Stimulated activated CD4-positive, alpha-beta T cell treated with anti-CD3 and anti-CD28 coated beads, Interleukin-2, amount 100 ng/mL, for 4 hours (primary cell): ENCODE measurements at places on chromosomes 6 and 20.

DNA sequence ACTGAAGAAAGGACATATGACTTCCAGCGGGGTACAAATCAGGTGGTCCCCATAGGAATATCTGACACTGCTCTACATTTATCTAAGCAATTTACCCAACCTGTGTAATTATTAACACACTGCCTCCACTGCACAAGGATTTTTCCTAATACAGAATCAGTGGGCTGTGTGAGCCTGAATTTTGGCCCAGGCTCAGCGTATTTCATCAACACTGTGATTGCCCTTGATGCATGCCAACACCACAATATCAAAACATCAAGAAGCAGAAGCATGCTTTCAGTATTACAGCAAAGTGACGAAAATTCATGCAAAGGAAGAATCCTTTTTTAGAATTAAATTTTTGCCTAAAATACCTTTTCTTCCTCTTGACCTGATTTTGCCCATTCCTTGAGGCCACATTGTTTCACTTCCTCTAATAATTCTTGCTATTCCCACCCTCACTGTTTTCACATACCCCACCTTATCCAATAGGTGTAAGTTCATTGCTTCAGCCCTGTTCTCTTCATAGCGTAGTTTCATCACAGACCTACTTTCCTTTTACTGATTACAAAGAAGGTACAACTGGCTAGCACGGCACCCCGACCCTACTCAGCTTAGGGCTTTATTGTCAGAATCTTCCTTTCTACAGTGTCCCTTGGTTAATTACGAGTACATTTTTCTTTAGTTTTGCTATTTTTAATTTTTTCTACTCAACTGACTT lies 83.7 kb upstream of the PTCHD4 start:
- DNase-seq, result no peak

DNA sequence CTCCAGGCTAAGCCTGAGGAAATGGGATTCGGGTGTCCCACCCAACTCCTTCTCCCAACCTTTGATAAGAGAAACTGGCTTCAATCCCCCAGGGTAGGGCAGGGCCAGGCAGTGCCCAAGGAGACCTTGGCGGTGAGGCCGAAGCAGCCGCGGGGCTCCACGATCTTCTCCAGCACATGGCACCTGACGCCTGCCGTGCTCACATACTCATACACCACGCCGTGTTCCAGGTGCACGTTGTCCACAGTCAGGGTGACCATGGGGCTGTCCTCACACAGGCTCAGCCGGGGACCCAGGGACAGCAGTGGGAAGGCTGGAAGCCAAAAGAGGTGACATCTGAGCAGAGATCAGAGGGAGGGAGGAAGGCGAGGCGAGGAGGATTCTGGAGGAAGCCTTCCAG lies 176.5 kb downstream of the PREX1 start:
- DNase-seq, result no peak

- no peak for DNase-seq
Observed at GRCh38 chr6:137728386-137729349, 138.4 kb upstream of the TNFAIP3 start.

- DNase-seq, result no peak
Observed at GRCh38 chr6:24194978-24195700, 69.1 kb downstream of the NRSN1 start.

DNA sequence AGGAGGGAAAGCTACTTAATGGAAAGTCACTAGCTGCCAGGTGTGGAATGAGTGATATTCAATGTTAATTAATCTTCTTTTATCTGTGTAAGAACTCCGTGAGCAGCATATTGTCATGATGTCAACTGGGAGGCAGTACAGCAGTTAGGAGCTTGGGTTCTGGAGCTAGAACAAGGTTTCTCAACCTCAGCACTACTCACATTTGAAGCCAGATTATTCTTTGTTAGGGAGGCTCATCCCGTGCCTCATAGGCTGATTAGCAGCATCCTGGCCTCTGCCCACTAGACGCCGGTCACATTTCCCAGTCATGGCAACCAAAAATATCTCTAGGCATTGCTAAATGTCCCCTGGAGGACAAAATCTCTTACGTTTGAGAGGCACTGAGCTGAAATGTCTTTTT lies 41.2 kb downstream of the BCAS1 start:
- DNase-seq, result no peak

DNA sequence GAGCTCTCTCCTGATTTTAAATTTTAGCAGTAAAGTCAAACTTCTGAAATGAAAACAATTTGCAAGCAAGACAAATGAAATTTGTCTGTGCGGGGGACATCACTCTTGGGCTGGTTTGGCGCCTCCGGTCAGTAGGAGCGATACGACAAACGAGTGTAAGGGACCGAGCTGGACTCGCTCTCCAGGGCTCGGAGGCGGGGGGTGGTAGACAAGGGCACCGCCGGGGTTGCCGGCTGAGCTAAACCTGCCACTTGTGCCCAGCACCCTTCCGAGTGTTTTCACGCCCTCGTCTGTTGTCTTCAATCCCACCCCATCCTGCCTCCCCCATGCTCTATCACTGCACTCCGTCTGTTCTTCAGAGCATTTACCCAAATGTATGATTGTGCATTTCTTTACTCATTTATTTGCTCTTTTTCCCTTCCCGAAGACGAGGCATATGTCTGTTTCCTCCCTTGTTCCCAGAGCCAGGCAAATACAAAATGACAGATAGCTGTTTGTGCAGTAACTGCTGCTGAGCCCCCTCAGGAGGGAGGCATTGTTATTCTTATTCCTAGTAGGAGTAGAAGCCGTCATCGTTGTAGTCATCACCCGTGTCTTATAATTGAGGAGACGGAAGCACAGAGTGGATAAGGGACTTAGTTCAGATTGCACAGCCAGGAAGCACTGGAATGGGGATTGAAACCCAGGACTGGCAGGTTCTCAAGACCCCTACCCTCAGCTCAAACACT lies 62.8 kb upstream of the APCDD1L start:
- DNase-seq, result no peak

- DNase-seq, result no peak
Observed at GRCh38 chr20:19935842-19936241, 81.3 kb upstream of the NAA20 start.

GRCh38 chr6:113619077-113619476 lies 238.1 kb upstream of the MARCKS start:
- DNase-seq, result no peak

GRCh38 chr20:37288091-37288490 lies 1.4 kb upstream of the MANBAL start:
- no peak for DNase-seq

- DNase-seq, result no peak
Observed at GRCh38 chr6:152634773-152635172, 2.4 kb downstream of the SYNE1 start.

- no peak for DNase-seq
Observed at GRCh38 chr20:20017844-20018185, 653 bp downstream of the NAA20 start.

DNA sequence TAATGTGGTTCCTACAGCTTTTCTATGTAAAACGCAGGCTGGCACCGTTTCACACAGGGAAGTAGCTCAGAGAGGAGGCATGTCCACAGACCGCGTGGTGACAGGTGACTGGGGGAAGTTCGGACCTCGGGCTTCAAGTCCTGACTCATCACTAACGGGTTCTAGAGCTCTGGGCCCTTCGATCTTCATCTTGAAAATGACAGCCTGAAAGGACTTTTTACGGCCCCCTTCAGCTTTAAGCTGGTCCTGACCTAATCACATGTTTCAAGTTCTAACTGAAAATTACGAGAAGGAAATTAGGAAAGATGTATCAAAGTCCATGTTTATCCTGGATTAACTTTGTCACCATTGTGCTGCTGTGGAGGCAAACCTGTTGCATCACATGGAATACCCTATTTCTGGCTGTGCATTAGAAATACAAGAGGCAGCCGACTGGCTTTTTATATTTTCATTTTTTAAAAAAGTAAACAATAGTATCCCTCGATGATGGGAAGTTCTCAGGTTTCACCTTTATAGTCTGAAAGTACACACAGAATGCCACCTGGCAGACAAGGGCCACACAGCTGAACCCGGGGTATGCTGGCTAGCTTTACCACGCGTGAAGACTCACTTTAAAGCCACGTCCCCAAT lies 2.0 kb downstream of the MAN1A1 start:
- no peak for DNase-seq

DNA sequence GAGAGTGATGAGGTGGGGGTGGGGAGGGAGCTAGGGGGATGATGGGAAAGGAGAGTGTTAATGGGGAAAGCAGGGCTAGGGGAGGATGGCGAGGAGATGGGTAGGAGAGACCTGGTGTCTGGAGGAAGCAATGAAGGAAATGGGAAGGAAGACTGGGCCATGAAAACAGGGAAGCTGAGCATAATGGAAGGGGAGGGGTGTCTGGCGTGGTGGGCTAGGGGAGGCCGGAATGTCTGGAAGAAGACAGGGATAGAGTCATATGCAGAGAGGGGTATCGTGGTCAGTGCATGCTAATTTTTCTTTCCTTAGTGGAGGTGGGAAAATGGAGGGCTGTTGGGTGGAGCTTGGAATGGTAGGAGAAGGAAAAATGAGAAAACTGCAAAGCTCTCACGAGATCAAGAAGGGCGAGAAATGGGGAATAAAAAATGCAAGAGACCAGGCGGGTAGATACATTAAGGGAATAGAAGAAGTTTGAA lies 423 bp downstream of the KLHDC3 start:
- no peak for DNase-seq

DNA sequence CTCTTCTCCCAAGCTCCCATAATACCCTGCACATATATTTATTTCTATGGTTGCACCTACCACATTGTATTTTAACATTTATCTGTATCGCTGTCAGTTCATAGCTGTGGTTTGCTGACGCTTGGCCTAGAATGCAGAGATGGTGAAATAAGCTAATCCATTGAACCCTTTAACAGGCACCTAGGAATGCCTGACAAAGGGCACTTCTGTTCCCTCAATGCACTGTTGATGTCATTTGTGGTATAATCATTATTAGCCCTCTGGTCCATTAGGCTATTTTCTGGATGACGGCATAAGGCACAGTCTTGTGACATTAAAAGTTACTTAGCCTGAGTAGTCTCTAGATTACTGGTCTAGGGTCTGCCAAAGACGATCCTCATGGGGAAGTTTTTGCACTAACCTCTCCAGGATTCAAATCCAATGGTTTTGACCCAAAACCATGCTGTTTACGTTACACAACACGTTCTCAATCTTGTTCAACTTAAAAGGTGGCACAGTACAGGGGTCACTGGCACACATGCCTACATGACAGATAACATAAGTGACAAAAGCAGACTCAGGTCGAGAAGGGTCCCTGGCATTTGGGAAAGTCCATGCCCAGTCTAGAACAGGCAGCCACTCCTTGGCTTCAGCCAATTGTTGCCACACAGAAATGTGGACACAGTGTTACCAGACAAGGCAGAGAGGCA lies 2.1 kb upstream of the YWHAB start:
- no peak for DNase-seq

GRCh38 chr6:30748851-30749540 lies 4.6 kb upstream of the IER3 start:
- no peak for DNase-seq

- no peak for DNase-seq
Observed at GRCh38 chr6:138500045-138500665, 861 bp upstream of the NHSL1 start.

- no peak for DNase-seq
Observed at GRCh38 chr20:47778398-47779354, 6.6 kb downstream of the SULF2 start.

DNA sequence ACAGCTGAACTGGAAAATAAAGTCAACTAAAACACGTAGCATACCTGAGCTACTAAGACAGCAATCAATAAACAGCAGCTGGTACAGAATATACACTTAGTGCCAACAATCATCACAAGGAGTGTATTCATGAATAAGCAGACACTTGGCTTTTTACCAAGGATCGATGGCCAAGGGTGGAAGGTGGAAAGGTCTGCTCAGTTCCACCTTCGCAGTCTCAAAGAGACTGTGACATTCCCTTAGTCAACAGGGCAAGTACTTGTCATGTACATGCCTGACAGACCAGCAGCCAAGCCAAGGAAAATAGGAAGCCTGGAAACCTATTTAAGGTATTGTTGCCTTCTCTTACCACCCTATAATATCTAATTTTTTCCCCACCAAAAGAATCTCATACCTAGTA lies 21.4 kb downstream of the HBS1L start:
- DNase-seq, result no peak

GRCh38 chr20:14963262-14963663 lies 625.9 kb upstream of the FLRT3 start:
- no peak for DNase-seq

- DNase-seq, result no peak
Observed at GRCh38 chr20:43178080-43178479, 11.6 kb downstream of the PTPRT start.

GRCh38 chr6:137409266-137409777 lies 84.9 kb downstream of the OLIG3 start:
- DNase-seq, result no peak

DNA sequence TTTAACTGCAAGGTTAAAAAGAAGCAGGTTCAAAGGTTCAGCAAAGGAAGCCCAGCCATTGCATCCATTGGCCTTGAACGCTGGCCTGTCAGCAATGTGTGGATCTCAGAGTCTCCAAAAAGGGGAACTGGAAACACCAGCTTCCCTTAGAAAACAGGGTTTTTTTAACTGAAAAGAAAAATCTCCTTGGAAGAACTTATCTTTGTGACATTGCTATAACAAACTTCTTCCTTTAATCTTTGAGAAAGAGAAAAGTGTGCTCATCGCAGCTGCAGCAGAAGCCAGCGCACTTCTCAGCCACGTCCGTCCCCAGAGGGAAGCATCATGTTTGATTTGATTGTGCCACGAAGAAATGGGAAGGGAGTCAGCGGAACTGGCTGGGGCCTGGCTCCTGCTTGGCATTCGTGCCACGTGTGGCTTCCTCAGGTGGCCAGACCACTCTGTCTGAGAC lies 215.0 kb downstream of the SYNDIG1 start:
- DNase-seq, result no peak

DNA sequence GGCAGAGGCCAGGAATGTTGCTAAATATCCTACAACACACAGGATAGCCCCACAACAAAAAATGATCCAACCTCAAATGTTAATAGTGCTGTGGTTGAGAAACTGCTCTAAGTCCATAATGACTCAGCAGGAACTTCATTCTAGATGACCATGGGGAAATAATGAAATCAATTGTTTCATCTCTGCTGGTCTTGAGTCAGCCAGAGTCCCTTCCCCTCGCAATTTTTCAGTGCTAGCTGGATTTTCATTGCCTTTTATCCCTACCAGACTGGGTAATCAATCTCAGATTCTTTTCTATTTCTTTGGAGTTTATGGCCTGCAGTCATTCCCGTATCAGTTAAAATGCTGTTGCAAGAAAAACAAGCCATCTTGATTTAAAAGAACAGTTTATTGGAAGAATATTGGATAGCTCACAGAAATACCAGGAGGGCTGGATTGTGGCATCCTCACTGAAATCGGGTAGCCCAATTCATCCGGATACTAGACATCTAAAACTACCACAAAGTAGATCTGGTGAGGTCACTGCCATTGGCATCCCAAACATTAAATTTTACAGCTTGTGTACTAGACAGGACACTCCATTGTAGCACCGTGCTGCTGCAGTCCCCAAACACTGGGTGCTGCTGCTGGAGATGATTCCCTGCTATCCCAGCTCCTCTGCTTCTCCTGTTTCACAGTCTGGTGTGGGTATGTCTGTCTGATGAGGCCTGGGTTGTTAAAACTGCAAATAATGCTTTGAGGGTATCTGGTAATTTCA lies 30.3 kb upstream of the POPDC3 start:
- no peak for DNase-seq
